ENCODE measurements at places on chromosomes 6 and 20.

- peak; percentile 44 for DNase-seq
Measured at GRCh38 chr6:44332585-44332984, 9.9 kb upstream of the SPATS1 start.

DNA sequence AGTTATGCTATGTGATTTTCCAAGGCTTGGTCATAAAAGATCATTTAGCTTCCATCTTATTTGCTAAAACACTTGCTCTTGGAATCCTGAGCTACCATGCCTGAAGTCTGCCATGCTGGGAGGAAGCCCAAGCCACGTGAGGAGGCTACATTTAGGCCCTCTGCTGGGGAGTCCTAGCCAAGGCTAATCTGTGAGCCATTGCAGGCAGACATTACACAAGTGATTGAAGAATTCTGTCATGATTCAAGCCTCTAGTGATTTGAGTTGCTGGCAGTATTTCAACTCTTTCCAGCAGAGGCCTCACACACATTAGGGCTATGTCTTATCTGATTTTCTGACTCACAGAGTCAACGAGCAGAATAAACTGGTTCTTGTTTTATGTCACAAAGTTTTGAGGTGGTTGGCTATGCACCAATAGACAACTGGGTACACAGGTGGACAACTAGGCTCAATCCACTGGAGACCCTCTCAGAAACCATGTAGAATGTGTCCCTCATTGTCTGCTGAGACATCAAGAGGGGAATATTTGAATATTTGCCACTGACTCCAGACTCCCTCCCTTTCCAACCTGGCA is 227.2 kb upstream of the SULF2 start:
- peak; percentile 2 for DNase-seq

GRCh38 chr6:166223079-166223478 is 55.4 kb upstream of the TBXT start:
- no peak for DNase-seq

DNA sequence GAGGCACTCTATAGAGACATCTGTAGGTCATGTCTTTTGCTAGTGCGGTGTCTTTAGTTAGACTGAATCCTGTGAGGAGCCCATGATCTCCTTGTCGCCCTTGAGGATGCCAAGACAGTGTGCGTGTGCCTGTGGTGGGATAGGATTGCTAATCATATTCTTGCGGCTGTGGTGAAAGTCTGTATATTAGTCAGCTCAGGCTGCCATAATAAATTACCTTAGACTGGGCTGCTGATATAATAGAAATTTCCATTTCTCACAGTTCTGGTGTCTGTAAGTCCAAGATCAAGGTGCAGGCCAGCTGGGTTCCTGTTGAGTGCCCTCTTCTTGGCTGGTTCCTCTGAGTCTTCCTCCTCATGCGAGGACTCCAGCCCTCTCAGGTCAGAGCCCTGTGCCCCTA is 141.2 kb downstream of the JARID2 start:
- DNase-seq: peak; percentile 48

DNA sequence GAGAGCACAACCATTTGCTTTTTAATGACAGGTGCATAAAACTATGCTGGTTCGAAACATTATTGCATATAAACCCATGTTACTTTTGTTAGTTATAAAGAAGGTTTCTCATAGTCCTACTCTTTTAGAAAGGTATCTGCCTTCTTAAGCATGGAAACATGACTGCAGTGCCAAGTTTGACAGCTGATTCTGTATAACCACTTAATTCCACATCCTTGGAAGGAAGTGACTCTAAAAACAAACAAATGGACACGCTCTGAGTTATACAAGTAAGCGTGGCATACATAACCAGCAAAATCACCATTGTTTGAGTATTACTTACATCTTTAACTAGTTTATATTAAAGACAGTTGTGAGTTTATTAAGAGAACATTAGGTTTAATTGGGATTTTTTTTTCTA is 125.0 kb upstream of the HDGFL1 start:
- DNase-seq: no peak

GRCh38 chr6:19153270-19153980 is 683.7 kb upstream of the ID4 start:
- no peak for DNase-seq

All from ELR (cell line).